H9 (cell line): ENCODE measurements at places on chromosomes 3 and 15.

- no peaks in the 10 kb centered on the region for H3K36me3 ChIP-seq
- no peaks in the 10 kb centered on the region for H3K27me3 ChIP-seq
- H3K4me3 ChIP-seq: no peak overlapping the region
These were observed 125.5 kb upstream of the BHLHE40 start for GRCh38 chr3:4853749-4854140.

DNA sequence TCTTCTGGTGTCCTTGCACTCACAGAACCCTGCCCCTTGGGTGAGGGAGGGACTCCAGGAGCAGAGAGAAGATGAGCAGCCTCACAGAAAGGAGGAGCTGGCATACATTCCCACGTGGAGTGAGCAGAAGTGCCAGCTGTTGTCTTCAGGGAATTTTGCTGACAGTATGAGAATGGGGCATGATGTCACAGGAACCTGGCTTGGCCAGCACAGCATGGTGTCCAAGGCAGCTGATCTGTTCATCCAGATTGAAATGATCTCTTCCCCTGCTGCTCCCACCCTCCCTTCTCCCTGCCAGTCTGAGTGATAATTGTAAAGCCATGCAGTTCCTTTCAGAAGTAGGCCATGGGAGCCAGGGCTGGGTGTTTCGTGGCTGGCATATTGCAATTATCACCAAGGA, 53.3 kb downstream of the GJD2 start:
- no peak overlapping the region for H3K4me3 ChIP-seq
- DNase-seq: no peak
- H3K27ac ChIP-seq: no peak overlapping the region

DNA sequence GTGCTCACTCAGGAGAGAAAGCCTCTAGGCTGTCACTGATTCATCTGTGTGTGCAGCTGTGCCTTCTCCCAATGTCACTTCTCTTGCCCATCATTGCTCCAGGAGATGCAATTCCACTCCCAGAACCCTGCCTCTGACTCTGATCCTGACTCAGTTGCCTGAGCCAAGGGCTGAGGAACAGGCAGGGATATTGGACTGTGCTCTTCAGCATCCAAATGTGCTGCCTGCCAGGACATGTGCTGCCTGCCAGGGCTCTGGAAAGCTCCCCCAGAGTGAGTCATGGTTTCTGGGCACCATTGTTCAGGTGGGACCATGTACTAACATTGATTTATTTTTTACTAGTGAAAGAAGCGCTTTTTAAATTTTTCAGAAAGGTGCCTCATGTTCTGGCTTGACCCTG, 71.0 kb downstream of the TRIM42 start:
- H3K27ac ChIP-seq: no peak overlapping the region
- H3K27me3 ChIP-seq: no peaks in the 10 kb centered on the region
- DNase-seq: no peak
- no peaks in the 10 kb centered on the region for H3K4me1 ChIP-seq
- H3K4me3 ChIP-seq: no peak overlapping the region

GRCh38 chr15:88440021-88440420, 27.2 kb downstream of the MRPL46 start:
- DNase-seq: no peak
- peaks cover 2% of the 10 kb centered on the region; the same call in 1 of the 2 replicates for H3K4me1 ChIP-seq
- no peaks in the 10 kb centered on the region for H3K27me3 ChIP-seq
- H3K27ac ChIP-seq: no peak overlapping the region

GRCh38 chr15:71463156-71463665, 347.1 kb upstream of the NR2E3 start:
- no peak overlapping the region for H3K27ac ChIP-seq
- no peak overlapping the region for H3K4me3 ChIP-seq

- H3K4me1 ChIP-seq: peaks cover 7% of the 10 kb centered on the region; the same call in 1 of the 2 replicates
- H3K36me3 ChIP-seq: peaks cover 8% of the 10 kb centered on the region
- peak within 1 kb of the TSS; percentile 83 for H3K4me3 ChIP-seq
- peak; percentile 67 for DNase-seq
These were observed at the start of gene PARP14 for GRCh38 chr3:122680475-122681283. PARP14 (plus strand) TSS chr3:122680839; CDS start chr3:122680884, 45 bp downstream.

GRCh38 chr3:167057581-167057980, 322.5 kb downstream of the ZBBX start:
- DNase-seq: no peak
- H3K4me1 ChIP-seq: no peaks in the 10 kb centered on the region; the same call in 1 of the 2 replicates

DNA sequence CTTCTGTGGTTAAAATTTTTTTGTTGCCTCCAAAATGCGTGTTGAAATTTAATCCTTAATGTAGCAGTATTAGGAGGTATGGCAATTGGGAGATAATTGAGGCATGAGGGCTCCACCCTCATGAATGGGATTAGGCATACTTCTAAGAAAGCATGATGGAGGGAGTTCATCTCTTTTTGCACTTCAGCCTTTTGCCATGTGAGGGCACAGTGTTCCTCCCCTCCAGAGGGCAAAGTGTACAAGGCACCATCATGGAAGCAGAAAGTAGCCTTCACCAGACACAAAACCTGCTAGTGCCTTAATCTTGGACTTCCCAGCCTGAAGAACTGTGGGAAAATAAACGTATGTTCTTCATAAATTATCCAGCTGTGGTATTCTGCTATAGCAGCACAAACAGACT, 429.5 kb downstream of the ZIC1 start:
- H3K27ac ChIP-seq: no peak overlapping the region
- H3K36me3 ChIP-seq: no peaks in the 10 kb centered on the region
- no peaks in the 10 kb centered on the region for H3K27me3 ChIP-seq
- H3K4me3 ChIP-seq: no peak overlapping the region

- no peak for DNase-seq
- no peaks in the 10 kb centered on the region for H3K27me3 ChIP-seq
- no peak overlapping the region for H3K4me3 ChIP-seq
- H3K4me1 ChIP-seq: peaks cover 3% of the 10 kb centered on the region; the same call in 1 of the 2 replicates
- no peak overlapping the region for H3K27ac ChIP-seq
- no peaks in the 10 kb centered on the region for H3K36me3 ChIP-seq
These were observed 319.6 kb upstream of the SEMA6D start for GRCh38 chr15:47397655-47398054.

DNA sequence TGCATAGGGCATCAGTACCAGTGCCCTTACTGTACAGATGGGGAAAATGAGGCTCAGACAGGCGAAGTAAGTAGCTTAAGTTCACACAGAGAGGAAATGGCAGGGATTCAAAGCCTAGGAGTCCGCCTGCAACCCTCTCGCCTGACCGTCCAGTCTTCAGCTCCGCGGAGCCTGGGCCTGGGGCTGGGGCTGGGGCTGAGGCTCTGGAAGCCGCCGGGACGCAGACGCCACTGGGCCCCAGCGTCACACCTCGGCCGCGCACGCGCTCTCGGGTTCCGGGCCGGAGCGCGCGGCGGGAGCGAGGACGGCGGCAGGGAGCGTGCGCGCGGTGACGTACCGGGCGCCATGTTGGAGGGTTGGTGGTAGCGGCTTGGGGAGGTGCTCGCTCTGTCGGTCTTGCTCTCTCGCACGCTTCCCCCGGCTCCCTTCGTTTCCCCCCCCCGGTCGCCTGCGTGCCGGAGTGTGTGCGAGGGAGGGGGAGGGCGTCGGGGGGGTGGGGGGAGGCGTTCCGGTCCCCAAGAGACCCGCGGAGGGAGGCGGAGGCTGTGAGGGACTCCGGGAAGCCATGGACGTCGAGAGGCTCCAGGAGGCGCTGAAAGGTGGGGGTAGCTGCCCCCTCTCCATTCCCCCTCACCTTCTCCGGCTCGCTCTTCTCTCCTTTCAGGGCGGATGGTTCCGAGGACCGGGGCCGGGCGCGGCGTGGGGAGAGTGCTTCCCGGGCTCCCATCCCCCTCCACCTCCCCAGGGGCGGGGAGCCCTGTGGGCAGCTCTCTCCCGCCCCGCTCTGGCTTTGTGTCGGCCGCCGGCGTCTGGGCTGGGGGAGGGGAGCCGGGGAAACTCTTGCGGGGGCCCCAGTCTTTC, at the start of gene PPP4R2:
Gene PPP4R2 (plus strand): TSS at position 339 of the 861 bp plus-strand sequence. CDS start 227 bp downstream, at position 566.
- H3K27ac ChIP-seq: peak within 1 kb of the TSS; percentile 83
- peaks cover 42% of the 10 kb centered on the region for H3K36me3 ChIP-seq
- no peaks in the 10 kb centered on the region for H3K27me3 ChIP-seq
- DNase-seq: peak; percentile 89

- no peak for DNase-seq
- H3K27me3 ChIP-seq: no peaks in the 10 kb centered on the region
- H3K4me1 ChIP-seq: no peaks in the 10 kb centered on the region
- H3K27ac ChIP-seq: no peak overlapping the region
- H3K36me3 ChIP-seq: no peaks in the 10 kb centered on the region
- no peak overlapping the region for H3K4me3 ChIP-seq
These were observed 248.8 kb upstream of the AZI2 start for GRCh38 chr3:28597452-28597851.

DNA sequence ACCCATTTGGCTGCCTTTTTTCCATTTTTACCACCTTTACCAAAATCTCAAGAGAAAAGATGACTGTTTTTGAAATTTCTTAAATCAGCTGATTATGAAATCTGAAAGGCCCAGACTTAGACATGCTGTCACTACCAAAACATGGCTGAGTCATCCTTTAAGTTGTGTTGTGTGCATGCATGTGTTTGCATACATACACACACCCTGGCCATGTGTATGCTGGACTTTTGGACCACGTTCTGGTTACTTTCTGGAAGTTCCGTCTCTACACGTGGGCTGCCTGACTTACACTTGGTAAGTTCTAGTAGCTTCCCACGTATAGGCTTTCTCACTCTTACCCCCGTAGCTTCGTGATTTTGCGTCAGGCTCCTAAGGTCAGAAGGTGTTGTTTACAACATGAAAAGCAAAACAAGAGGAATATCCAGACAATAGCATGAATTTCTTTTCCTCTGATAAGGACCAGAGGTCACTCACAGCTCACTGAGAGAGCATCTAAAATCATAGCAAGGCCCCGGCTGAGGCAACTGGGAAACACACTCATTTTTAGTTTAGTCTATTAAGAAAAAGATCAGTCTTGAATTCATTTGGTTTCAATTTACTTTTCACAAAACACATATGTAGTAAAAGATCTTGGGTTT, 62.4 kb downstream of the COL8A1 start:
- H3K4me3 ChIP-seq: no peak overlapping the region
- no peaks in the 10 kb centered on the region for H3K27me3 ChIP-seq
- no peak for DNase-seq

DNA sequence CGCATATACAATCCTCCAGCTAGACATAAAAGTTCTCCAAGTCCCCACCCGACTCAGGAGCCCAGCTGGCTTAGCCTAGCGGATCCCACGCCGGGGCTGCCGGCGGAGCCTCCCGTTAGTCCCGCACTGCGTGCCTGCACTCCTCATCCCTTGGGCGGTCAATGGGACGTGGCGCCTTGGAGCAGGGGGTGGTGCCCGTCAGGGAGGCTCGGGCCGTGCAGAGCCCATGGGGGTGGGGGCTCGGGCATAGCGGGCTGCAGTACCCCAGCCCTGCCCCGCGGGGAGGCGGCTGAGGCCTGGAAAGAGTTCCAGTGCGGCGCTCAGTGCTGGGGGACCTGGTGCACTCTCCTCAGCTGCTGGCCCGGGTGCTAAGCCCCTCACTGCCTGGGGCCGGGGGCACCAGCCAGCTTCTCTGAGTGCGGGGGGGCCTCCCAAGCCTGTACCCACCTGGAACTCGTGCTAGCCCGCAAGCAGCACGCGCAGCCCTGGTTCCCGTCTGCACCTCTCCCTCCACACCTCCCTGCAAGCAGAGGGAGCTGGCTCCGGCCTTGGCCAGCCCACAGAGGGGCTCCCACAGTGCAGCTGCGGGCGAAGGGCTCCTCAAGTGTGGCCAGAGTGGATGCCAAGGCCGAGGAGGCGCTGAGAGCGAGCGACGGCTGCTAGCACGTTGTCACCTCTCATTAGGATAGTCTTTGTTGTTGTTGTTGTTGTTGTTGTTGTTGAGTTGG, 12.2 kb upstream of the CCDC50 start:
- H3K36me3 ChIP-seq: no peaks in the 10 kb centered on the region
- H3K27ac ChIP-seq: no peak overlapping the region
- no peak overlapping the region for H3K4me3 ChIP-seq

- H3K27me3 ChIP-seq: no peaks in the 10 kb centered on the region
- DNase-seq: no peak
- no peak overlapping the region for H3K27ac ChIP-seq
- H3K4me3 ChIP-seq: no peak overlapping the region
- peaks cover under 1% of the 10 kb centered on the region for H3K4me1 ChIP-seq
These were observed 142.7 kb downstream of the GHSR start for GRCh38 chr3:172305552-172305951.

- no peaks in the 10 kb centered on the region for H3K4me1 ChIP-seq
- H3K36me3 ChIP-seq: peaks cover 8% of the 10 kb centered on the region; the same call in 2 of the 3 replicates
- no peaks in the 10 kb centered on the region for H3K27me3 ChIP-seq
- H3K27ac ChIP-seq: peak overlapping the region; percentile 3
- peak; percentile 83 for DNase-seq
- no peak overlapping the region for H3K4me3 ChIP-seq
These were observed 37.5 kb downstream of the RYK start for GRCh38 chr3:134212967-134213665.

DNA sequence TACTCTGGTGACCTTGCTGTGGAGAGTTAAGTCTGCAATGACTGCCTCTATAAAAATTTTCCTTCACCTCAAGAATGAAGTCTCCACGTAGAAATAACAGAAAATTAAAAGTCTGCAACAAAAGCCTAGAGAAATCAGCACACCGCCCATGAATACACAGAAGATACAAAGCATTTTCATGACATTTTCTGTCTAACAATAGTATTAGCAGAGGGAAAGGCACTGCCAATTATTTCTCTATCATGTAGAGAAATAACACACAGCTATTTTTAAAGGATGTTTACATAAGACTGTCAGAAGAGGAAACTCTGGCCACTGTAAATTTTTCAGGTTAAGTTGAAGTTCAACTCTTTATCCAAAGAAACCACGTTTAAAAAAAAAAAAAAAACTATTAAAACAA, 80.8 kb downstream of the GSK3B start:
- H3K4me3 ChIP-seq: no peak overlapping the region
- H3K36me3 ChIP-seq: no peaks in the 10 kb centered on the region
- no peaks in the 10 kb centered on the region; the same call in 1 of the 2 replicates for H3K4me1 ChIP-seq
- no peak overlapping the region for H3K27ac ChIP-seq

DNA sequence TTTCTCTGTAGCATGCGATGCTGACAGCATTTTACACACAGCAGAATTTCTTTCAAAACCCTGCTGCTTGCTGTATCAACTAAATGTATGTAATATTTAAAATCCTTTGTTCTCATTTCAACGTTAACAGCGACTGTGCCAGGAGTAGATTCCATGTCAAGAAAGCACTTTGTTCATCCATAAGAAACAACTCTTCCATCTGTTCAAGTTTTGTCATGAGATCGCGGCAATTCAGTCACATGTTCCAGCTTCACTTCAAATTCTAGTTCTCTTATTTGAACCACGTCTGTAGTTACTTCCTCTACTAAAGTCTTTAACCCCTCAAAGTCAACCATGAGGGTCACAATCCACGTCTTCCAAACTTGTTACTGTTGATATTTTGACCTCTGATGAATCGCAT, 50.6 kb downstream of the SMARCC1 start:
- no peaks in the 10 kb centered on the region for H3K4me1 ChIP-seq
- H3K27ac ChIP-seq: no peak overlapping the region
- H3K4me3 ChIP-seq: no peak overlapping the region
- no peak for DNase-seq
- H3K27me3 ChIP-seq: no peaks in the 10 kb centered on the region
- peaks cover 75% of the 10 kb centered on the region for H3K36me3 ChIP-seq

GRCh38 chr3:85176799-85177198, 218.0 kb downstream of the CADM2 start:
- no peak overlapping the region for H3K27ac ChIP-seq
- no peak overlapping the region for H3K4me3 ChIP-seq
- no peak for DNase-seq
- no peaks in the 10 kb centered on the region for H3K4me1 ChIP-seq
- H3K27me3 ChIP-seq: no peaks in the 10 kb centered on the region
- no peaks in the 10 kb centered on the region for H3K36me3 ChIP-seq

GRCh38 chr15:37087131-37087588, 13.2 kb downstream of the MEIS2 start:
- no peak overlapping the region for H3K4me3 ChIP-seq
- H3K27me3 ChIP-seq: peaks cover 4% of the 10 kb centered on the region; the same call in 1 of the 2 replicates
- no peaks in the 10 kb centered on the region for H3K36me3 ChIP-seq
- no peak overlapping the region for H3K27ac ChIP-seq
- no peaks in the 10 kb centered on the region for H3K4me1 ChIP-seq
